OCI-LY7 (cell line): ENCODE measurements at places on chromosomes 1 and 21. TPM values are rescaled to one million over a fixed set of nuclear protein-coding genes. Genes with fewer than 3 reads are reported as not detected.

DNA sequence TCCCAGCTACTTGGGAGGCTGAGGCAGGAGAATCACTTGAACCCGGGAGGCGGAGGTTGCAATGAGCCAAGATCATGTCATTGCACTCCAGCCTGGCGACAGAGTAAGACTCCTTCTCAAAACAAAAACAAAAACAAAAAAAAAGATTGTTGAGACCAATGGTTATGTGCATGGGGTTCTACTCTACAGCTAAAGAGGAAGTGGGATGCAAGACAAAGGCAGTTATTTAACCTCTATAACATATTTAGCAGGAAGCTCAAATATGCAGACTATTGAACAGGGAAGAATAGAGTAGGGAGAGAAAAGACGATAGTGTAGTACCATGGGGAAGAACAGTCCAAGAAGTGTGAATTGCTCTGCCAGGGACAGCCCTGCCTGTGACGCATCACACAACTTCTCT lies 227.7 kb downstream of the SMYD3 start:
- DNase-seq, result no peak

- no peak for DNase-seq
These were observed 39.2 kb upstream of the ACTRT2 start for GRCh38 chr1:2981981-2982614.

- no peak for DNase-seq
These were observed 6.1 kb downstream of the CYP4B1 start for GRCh38 chr1:46804926-46805325.

GRCh38 chr1:59697150-59697800 lies 117.5 kb upstream of the HOOK1 start:
- DNase-seq, result no peak

DNA sequence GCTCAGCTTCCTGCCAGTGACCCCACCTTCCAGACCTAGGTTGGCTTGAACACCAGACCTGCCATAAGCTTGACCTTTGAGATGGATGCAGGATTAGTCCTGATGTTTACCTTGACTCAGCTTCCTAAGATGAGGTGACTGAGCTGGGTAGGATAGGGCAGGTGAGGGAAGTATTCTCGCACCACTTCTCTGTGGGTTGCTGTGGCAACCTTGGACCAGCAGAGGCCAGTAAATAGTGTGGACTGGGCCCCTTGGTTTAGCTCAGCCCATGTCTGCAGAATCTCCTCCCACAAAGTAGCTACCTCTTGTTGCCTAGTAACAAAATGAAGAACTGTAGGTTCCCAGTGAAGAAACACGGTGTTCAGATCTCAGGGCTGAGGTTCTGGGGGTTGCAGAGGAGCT lies 8.4 kb downstream of the RPS6KA1 start:
- peak; percentile 52 for DNase-seq

- DNase-seq, result no peak
These were observed 126.9 kb upstream of the DUSP10 start for GRCh38 chr1:221868593-221869303.

GRCh38 chr1:108082738-108083562 lies 117.2 kb downstream of the SLC25A24 start:
- no peak for DNase-seq

The RBM11 gene
- total RNA-seq, result 0.70 and 0.81 TPM in 2 replicates

The ITSN1 gene
- total RNA-seq, result 4.8 and 5.9 TPM in 2 replicates

The PPM1J gene
- total RNA-seq, result 3.7 and 4.2 TPM in 2 replicates

The A3GALT2 gene
- total RNA-seq, result not detected in 2 replicates

The TCHH gene
- total RNA-seq, result not detected in 2 replicates

The GLUL gene
- not detected in 2 replicates for total RNA-seq

The TIE1 gene
- 0.15 TPM in 1 of 2 replicates, not detected in the other for total RNA-seq
